ENCODE measurements at places on chromosomes 6 and 20. TPM values are rescaled to one million over a fixed set of nuclear protein-coding genes. Genes with fewer than 3 reads are reported as not detected.

Gene ILRUN
- total RNA-seq, result 32.9 TPM

Gene SIRPB2
- total RNA-seq, result 0.97 TPM

Gene SLC25A27
- total RNA-seq, result 2.6 TPM

Gene HAO1
- total RNA-seq, result not detected

Gene SPTLC3
- total RNA-seq, result 0.15 TPM

Gene ADGRB3
- total RNA-seq, result under 0.01 TPM

Gene ZSCAN23
- total RNA-seq, result 2.0 TPM

Gene CLDN20
- total RNA-seq, result not detected

Gene PRDM13
- total RNA-seq, result not detected

Gene CALHM6
- 1.1 TPM for total RNA-seq

Gene ENPP5
- total RNA-seq, result 0.19 TPM

Gene CYP39A1
- not detected for total RNA-seq

Gene RRAGD
- total RNA-seq, result 3.5 TPM

Gene LY6G5B
- total RNA-seq, result 2.6 TPM

Gene DNAH8
- 0.06 TPM for total RNA-seq

Gene PTCRA
- not detected for total RNA-seq

Gene OR2H1
- total RNA-seq, result not detected

Gene SLC12A5
- 2.2 TPM for total RNA-seq

Gene FRS3
- 3.4 TPM for total RNA-seq

Gene GTF3C6
- 49.3 TPM for total RNA-seq

Gene MRPL14
- 66.2 TPM for total RNA-seq

Gene SLC17A3
- total RNA-seq, result not detected

Gene ZFP57
- total RNA-seq, result not detected

Gene SCUBE3
- 2.3 TPM for total RNA-seq

Gene RAET1E
- not detected for total RNA-seq

Gene ULBP3
- total RNA-seq, result 11.0 TPM

Gene SEMG1
- not detected for total RNA-seq

Gene F13A1
- not detected for total RNA-seq

Gene KCNK15
- total RNA-seq, result not detected

Gene CRYBG1
- 34.0 TPM for total RNA-seq

Gene DST
- 226 TPM for total RNA-seq

Gene TDRD6
- total RNA-seq, result 0.12 TPM

Gene DEFB124
- total RNA-seq, result not detected

Gene NECAB3
- total RNA-seq, result 31.9 TPM

Gene EPB41L1
- total RNA-seq, result 33.9 TPM

Gene CLIC1
- total RNA-seq, result 541 TPM
